ENCODE measurements at places on chromosomes 6 and 20.
A peak's percentile ranks its signal among the peaks of the same experiment; 100 is the strongest.

GRCh38 chr20:38340693-38341092, 5.6 kb upstream of the LBP start:
- ATAC-seq = no peak

DNA sequence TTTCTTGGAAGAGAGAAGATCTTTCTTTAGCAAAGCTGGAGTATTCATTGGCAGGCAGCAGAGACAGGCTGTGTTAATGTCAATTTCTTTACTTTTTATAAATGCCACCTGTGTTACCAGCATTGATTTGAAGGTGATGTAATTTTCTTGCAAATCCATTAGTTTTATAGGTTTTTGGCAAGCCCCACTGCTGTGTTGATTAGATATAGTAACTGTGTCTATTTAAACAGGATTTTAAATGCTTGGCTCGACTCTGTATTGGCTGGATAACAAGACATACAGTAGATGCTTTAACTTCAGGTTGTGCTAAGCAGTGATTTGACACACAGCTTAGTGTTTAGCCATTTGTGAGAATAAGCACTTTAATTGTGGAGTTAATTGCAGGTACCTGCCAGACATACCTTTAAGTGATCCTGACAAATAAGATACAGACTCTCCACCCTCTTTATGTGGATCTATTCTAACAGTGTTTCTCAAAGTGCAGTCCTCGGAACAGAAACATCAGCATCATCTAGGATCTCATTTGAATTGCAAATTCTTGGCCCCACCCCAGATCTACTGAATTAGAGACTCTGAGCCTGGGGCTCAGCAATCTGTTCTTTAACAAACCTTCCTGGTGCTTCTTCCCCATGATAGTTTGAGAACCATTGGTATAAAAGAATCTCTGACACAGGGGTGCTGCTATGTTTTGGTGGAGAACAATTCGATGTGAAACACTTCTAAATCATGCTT, 397.5 kb downstream of the HDGFL1 start:
- ATAC-seq = no peak

GRCh38 chr6:53831936-53832660, 37.3 kb downstream of the LRRC1 start:
- ATAC-seq = no peak

DNA sequence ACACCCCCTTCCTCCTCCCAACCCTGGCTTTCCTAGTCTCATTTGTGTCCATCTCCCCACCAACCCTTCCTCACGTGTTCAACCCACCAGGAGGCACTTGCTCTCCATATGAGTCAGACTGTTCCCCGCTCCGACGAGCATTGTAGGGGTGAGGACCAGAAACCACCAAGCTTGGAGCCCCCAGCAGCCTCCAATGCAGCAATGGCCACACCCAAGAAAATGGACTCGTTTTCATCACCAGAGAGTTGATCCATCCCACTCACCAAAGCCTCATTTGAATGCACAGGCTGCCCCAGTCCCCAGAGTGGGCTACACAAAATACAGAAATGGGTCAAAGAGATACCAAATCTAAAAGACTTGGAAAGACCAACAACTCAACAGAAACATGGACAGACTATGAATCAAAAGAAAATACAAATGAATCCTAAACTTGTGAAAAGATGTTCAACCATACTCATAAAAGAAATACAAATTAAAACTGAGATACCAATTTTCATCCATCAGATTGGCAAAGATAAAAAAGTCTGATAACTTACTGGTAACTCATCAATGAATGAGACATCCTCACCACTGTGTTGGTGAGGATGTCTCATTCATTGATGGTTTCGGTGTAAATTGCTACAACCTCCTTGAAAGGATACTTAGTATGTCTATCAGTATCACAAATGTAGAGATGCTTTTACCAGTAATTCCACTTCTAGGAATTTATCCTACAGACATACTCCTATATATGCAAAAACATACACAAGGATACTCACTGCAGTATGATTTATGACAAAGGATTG, 68.1 kb downstream of the TRERF1 start:
- no peak for ATAC-seq

DNA sequence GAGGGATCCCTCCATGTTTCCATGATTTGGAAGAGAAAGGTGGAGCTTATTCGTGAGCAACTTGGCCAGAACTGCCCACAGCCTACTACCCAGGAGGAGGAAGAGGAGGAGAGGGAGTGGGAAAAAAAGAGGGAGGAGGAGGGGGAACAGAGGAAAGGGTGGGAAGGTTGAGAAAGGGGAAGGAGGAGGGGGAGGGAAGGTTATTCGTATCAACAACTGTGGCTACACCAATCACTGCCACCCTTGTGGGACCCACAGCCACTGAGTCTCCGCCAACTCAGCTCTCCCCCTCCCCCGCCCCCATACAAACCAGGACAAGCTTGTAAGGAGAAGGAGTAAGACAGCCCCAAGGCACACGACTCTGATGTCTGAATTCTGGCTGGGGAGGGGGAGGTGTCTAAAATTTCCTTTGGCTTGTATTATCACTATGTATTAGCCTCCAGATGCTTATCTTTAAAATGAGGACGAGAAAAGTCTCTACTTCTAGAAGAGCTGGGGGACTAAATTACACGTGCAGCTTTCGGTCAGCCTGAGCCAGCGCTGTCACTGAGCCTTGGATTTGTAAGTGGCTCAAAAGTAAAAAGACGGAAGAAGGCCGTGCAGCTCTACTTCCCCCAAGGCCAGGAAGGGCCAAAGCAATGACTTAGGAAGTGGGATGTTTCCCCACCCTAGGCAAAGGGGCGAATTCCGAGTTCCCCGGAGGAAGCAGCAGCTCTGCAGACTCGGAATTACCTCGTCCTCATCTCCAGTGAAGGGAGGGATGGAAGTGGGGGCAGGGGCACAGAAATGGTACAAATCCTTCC, 1.0 kb downstream of the FKBP1A start:
- no peak for ATAC-seq

DNA sequence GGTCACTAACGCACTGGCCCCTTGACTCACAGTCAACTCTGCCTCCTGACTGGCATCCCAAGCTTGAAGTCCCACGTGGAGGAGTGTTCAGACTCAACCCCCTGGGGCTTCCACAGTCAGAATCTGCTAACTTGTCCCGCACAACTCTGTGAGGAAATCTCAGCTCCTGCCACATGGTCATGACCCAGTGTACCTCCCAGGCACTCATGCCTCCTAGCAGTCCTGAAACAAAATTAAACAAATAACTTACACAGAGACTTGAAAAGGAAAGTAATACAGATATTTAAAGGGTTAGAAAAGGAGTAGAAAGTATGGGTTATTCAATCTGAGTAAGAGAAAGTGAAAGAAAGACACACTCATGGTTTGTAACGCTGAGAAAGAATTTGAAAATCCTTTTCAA, 134.9 kb downstream of the GMDS start:
- no peak for ATAC-seq

DNA sequence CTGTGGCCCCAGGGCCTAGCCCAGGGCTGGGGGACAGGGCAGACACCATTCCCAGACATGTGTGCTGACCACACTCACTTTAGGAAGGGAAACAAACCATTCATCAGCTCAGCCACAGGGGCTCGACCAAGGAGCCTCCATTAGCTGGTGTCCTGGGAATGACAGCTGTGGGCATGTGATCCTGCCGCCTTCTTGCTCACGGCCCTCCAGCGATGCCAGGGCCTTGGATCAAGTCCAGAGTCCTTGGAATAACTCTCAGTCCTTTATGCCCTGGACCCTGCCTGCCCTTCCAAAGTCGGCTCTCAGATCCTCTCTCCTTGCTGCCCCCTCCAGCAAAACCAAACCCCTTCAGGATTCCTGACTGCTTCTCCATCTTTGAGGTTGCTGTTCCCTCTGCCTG, 165.0 kb upstream of the RNF24 start:
- no peak for ATAC-seq

- no peak for ATAC-seq
Measured at GRCh38 chr20:32314768-32315167, 37.3 kb downstream of the KIF3B start.

GRCh38 chr6:20686142-20686541, 151.9 kb downstream of the CDKAL1 start:
- ATAC-seq = no peak

- no peak for ATAC-seq
Measured at GRCh38 chr6:135360222-135360621, 137.3 kb downstream of the AHI1 start.

DNA sequence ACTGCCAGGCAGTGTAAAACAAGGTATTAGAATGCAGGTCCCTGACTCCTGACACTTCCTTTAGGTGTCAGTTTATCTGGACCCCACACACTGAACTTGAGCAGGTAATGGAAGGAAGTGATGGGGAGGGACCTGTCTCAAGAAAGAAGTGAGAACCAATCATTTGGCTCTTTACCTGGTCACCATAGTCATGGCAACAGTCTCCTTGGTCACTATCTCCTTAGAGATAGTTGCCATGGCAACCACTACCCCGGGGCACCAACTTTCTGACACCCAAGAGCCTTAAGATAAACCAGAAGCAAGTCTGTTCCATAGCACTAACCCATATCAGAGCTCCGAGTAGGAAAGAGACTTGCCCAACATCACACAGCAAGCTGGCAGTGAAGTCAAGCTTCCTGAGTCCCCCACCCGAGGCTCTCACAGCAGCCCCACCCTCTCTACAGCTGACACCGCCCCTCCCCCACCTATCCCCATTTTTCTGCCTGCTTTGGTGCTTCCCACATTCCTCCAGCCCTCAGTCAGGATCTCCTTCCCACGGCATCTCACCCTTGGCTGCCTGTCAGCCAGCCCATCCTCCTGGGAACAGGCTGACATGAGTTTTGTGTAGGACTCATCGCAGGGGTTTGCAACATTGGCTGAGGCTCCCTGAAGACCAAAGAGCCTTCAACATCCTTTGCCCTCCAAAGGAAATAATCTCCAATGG, 16.3 kb upstream of the HM13 start:
- no peak for ATAC-seq

DNA sequence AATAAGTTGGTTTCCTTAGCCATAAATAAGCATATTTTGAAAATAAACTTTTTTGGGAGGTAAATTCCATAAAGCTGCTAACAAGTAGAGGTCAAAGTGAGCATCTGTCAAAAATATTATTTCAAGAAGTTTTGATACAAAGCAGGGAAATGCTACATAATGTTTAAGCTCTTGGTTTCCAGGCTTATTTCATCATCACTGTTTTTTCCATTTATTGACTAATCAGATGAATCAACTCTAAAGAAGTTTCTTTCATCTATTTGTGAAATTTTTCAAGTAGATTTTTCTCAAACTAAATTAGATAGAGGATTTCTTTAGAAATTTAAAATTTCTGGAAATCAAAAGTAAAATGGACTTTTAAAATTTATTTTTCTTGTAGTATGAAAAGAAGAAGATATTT, 89.5 kb upstream of the TBX18 start:
- no peak for ATAC-seq

- ATAC-seq = no peak
Measured at GRCh38 chr6:22605736-22606135, 36.4 kb downstream of the HDGFL1 start.

- ATAC-seq = no peak
Measured at GRCh38 chr20:57650266-57650665, 30.0 kb upstream of the ZBP1 start.

DNA sequence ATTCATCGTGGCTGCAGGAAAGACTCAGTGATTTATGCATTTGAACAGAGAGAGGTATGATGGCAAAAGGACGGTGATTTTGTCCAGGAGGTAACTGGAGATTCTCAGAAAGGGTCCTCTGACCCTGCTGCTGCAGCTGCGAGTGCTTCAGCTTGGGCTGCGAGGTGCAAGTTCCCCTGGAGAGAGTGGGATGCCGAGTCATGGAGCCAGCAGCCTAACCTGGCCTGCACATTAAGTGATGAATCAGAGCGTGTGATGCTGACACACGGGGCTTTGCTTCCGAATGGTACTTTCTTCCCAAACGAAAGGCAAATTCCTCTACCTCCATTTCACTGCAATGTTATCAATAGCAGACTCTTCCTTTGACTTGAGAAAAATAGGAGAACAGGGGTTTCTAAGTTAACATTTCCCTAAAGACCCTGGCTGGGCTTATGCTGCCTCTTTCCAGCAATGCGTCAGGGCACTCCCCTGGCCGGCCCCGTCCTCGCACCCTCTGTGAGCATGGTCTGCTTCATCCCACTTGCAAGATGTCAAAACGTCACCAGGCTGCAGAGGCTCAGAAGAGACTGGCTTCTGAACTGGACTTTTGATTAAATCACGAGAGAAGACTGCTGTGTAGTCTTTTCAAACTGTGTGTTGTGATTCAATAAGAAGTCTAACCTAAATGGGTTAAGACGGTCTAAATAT, 628.0 kb upstream of the AGPAT4 start:
- no peak for ATAC-seq

- ATAC-seq = no peak
Measured at GRCh38 chr6:36210182-36210581, 13.6 kb downstream of the BRPF3 start.

GRCh38 chr20:58073945-58074856, 154.3 kb downstream of the ANKRD60 start:
- peak; percentile 52 for ATAC-seq

DNA sequence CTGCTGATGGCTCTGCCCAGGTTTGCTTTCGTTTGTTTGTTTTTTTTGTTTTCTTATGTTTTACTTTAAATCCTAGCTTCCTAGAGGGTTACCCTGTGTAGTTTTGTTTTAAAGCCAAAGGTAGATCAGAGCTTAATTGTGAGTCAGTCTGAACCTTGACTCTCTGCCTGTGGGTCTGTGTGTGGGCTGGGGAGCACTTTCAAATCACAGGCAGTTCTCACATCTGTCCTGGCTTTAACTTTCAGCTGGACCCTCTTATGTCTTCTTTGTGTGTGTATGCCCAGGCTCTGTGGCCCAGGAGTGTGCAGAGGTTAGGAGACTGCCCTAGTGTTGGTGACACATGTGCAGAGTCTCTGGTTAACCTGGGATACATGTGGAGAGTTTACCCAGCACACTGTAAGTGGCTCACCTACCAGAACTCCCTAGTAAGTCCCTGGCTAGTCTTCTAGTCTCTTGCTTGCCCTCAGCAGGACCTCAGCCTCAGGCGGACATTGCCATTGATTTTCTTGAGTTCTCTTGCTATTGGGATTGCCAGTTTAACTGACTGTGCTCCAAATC, 19.0 kb downstream of the HIVEP1 start:
- no peak for ATAC-seq

- no peak for ATAC-seq
Measured at GRCh38 chr20:7264137-7264536, 496.7 kb downstream of the BMP2 start.

DNA sequence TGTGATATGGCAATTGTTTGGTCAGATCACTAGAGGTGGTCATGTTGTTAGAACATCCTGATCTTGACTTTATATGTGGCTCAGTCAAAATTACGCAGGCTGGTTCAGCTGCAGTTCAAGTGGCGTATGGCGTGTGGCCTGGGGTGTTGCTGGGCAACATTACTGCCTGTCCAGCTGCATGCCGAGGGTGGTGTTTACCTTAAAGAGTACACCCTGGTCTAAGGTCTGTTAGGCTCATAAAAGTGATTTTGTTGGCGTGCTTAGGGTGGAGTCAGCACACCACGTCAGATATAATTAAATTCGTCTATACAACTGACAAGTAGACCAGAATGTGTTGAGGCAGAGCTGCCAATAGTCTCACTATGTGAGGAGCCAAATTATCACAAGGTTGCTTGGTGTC, 55.6 kb upstream of the NEDD9 start:
- ATAC-seq = no peak
